ENCODE measurements at places on chromosomes 16 and 17.
A peak's percentile ranks its signal among the peaks of the same experiment; 100 is the strongest.

- DNase-seq = no peak
Observed at GRCh38 chr17:48432820-48433775, 3.1 kb upstream of the SKAP1 start.

- DNase-seq = no peak
Observed at GRCh38 chr17:21369395-21369794, 6.8 kb upstream of the KCNJ12 start.

DNA sequence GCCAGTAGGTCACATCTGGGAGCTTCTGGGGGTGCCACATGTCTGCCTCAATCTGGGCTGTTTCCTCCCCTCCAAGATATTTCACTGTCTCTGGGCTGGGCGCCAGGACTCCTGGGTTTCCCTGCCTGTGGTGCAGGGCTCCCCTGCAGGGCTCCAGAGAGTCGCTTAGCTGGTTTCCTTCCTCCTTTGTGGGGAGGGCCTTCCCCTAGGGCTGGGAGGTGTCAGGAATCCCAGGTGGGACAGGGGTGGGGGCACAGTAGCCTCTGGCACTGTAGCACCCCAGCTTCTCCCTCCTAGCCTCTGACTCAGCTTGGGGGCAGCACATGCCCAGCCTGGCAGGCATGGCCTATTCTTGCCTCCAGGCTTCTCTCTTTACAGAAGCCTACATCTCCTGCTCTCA, 2.6 kb downstream of the RARA start:
- no peak for DNase-seq

DNA sequence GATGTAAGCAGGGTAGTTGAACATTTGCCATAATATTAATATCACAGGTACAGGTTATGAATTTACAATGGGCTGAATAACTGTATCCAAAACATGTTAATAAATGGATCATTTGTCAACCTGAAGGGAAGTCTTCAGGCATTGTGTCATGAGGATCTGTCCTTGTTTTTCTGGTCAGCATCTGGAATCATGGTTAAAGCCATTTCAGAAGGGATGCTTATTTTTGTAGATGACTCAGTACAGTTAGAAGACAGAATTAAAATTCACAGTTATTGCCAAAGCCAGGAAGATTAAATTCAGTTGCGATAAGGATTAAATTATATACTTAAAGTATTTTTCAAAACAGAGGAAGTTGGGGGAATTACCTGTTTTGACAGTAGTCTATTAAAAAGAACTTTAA, 8.0 kb downstream of the PSMD11 start:
- DNase-seq = no peak

DNA sequence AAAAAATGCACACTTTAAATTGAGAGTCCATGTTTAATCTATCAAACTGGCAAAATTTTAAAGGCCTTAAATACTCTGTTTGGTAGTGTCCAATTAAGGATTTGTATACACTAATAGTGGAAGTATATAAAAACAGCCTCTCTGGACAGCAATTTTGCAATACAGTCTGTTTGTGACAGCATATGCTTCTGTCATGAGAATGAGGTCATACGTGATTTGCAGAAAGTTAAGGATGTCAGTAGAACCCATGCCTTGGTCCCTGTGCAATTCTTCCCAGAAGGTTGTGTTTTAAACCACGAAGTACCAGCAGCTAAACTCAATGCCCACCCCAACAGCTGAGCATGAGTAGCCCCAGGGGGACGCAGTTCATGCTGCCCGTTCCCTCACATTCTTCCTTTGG, 78.4 kb downstream of the AIPL1 start:
- no peak for DNase-seq

DNA sequence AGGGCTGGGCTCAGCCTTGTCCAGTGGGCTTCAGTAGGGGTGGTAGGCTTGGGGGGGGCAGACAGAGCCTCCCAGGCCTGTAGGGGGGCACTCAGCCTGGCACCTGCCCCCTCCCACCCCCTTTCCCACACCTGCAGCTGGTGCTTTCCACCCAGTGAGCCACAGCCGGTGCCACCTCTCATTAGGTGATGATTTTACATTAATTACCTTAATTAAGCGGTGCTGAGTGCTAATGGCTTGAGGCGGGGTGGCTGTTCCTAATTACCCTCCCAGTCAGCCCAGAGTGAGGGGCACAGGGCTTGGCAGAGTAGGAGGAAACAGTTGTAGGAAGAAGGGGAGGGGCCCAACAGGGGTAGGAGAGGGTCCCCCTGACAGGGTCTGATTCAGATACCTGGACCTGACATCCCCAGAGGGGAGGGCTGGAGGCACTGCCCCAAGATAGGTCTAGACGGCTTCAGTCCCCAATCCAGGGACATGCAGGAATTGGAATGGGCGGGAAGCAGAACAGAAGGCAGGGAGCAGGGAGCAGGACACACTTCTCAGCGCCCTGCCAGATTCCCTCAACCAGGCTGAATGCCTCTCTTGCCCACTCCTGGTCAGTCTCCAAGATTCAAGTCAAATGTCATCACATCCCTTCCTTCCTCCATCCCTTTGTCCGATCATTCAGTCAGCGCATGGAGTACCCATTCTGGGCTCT, 26.5 kb upstream of the PHF12 start:
- DNase-seq = no peak

DNA sequence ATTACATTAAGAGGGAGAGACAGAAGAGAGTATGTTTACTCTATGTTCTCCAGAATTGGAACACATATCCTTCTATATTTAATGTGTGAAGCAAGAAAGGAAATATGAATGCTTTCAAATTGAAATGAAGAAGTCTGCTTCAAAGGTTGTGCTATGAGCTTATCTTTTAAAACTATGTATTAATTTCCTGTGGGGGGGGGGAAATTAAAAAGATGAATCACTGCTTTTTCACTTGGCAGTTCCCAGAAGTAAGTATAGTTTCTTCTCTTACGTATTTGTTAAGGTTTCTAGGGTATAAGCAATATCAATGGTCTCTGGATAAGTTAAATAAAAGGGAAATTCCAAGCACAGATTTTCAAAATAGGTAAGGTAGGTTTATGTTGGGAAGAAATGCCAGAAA, 7.0 kb downstream of the TERF2 start:
- DNase-seq = no peak

- DNase-seq = no peak
Observed at GRCh38 chr17:68320311-68320865, 29.1 kb downstream of the ARSG start.

DNA sequence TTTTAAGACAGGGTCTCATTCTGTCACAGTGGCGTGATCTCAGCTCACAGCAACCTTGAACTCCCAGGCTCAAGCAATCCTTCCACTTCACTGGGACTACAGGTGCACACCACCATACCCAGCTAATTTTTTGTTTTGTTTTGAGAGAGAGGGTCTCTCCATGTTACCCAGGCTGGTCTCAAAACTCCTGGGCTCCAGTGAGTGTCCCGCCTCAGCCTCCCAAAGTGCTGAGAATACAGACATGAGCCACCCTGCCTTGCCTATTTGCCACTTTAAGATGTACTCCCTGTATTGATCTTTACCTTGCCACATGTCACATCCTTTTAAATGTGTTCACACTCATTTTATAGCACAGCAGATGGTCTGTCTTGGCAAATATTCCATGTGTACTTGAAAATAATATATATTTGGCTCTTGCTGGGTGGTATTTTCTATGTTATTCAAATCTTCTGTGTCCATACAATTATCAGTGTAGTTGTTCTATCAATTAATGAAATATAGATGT, 50.5 kb downstream of the VMP1 start:
- no peak for DNase-seq

DNA sequence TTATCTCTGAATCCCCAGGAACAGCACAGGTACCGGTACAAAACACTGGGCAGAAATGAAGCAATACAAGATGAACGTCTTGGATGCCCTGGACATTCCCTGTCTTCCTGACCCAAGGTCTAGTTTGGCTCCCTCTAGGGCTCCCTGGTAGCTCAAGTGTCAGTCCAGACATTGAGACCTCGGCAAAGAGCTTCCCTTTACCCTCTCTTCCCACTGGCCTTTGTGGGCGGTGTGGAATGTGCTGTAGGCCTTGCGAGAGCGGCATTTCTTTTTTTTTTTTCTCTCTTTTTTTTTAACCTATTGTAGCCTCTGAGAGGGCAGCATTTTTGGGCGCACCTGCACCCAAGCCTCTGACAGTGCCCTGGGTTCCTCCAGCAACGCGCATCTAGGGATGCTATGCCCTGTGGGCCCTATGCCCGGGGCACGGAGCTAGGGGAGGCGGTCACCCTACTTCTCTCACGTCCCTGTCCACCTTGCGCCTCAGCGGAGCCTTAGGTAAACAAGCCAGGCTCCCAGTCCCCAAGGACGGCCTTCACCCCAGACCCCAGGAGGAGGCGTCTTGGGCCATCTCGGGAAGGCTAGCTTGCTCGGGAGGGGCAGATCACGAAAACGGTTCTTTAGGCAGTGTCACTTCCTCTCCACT, 1.2 kb upstream of the NFATC3 start:
- no peak for DNase-seq

GRCh38 chr17:70912716-70913485, 743.6 kb downstream of the KCNJ2 start:
- no peak for DNase-seq

GRCh38 chr16:9033125-9033830, 58.2 kb upstream of the HAPSTR1 start:
- no peak for DNase-seq

DNA sequence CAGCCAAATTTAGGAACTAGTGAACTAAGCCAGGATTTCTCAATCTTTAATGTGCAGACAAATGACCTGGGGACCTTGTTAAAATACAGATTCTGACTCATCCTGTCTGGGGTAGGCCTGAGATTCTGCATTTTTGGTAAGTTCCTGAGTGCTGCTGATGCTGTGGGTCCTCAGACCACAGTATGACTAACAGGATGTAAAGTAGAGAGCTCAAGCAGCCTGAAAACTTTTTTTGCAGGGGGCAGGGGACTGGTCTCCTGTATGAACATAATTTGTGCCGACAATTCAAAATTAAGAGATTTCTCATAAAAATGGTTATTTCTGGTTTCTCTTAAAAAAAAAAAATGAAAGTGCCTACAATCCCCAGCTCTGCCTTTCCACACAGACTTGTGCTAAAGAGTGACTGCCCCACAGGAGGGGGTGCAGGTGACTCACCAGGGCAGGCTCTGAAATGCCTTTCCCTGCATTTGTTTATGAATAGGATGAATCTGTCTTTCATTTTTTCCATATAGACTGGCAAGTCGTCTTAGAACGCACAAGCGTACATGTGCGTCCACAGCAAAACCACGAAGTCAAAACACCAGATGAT, 271.5 kb downstream of the PHKB start:
- DNase-seq = no peak

- no peak for DNase-seq
Observed at GRCh38 chr17:55405600-55405999, 16.0 kb downstream of the MMD start.

- peak; percentile 57 for DNase-seq
Observed at GRCh38 chr17:7132511-7133094, 18.0 kb upstream of the ASGR2 start.

DNA sequence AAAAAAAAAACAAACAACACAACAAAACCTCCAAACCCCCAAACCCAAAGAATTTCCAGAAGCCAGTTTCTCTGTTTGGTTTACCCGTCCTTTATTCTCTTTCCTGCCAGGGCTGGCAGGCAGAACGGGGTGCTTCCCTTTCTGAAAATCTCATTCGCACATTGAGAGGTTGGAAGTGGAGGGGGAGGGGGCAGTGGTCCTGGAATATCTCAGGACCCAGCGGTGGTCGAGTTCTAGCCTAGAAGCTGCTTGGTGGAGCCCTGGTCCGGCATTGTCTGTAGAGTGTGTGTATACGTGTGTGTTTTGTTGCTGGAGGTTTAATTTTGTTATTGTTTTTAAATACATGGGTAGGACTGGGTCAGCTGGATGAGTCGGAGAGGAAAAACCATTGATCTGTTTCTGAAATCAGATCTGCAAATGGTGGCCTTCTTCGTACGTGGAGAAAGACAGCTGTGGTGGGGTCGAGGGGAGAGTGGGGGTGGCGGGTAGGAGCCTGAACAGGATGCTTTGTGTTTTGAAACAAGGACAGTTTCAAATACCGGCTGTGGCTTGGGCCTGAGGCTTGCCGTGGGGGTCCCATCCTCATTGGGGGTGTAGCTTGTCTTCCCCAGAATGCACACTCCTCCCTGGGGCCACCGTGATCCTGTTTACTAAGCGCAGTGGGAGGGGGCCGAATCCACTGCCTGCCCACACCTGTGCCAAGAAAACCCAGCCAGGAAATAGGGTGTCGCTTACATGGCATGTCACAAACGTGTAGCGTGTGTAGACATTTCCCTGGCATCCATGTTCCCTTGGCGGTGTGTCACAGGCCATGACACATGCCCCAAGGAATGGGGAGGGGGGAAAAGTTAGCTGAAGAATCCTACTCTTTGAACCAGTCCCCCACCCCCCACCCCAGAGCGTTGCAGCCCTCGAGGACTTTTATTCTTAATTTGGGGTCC, 1.6 kb downstream of the CMIP start:
- DNase-seq = peak; percentile 35

DNA sequence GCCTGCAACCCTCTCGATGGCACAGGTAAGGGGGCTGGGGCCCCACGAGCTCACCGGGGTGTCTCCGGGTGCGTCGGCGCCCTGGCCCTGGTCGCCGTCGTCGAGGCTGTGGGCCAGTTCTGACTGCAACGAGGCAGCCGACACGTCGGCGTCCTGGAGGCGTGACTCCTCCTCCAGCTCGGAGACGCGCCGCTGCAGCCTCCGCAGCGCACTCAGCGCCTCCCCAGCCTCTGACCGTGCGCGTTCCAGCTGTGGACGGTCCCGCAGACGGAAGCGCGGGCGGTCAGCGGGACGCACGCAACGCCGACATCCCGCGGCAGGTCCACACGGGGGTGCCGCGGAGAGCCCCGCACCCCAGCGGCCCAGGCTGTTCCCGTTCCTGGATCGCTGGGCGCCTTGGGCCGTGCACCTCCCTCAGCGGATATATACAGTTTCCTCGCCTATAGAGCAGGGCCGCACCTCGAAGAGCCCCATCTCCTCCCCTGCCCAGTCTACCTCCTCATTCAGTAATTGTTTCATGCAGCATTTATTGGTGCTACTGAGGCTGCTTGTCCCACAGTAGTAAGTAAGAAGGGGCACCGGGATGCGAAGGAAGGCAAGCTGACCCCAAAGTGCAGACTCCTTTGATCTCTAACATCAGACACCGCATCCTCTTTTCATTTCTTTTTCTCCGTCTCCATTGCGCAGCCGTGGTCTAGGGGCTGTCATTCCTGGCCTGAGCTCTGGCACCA, 5.8 kb downstream of the THOC6 start:
- no peak for DNase-seq

- DNase-seq = peak; percentile 25
Observed at GRCh38 chr17:57946798-57947358, 8.3 kb downstream of the CUEDC1 start.

DNA sequence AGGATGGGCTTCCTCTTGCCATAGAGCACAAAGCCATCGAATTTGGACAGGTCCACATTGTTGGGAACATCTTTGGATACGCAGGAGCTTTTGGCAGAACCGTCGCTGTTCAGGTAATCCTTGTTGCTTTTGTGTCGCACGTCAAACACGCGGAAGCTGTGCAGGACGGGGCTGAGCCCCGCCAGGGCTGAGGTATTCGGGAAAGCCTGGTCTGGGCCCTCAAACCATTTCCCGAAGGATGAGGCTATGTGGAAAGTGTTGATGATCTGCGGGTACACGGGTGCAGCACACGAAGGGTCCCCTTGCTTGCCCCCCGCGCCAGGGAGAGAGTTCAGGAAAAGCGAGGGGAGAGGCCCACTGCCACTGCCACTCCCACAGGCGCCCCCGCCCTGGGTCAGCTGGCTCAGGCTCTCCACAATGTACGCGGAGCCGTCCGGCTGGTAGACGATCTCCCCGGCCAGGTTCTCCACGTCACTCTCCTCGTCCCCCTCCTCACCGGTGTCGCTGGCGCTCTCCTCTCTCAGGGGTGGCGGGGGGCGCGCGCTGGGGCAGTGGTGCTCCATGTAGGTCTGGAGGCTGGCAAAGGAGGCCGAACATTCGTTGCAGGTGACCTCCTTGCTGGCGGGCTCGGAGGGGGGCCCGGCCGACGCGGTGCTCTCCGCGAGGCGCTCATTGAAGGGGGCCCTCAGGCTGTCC, 88.5 kb downstream of the ZFHX3 start:
- no peak for DNase-seq
